Fibroblast of pulmonary artery (primary cell): ENCODE measurements at places on chromosomes 13 and 19.
A peak's percentile ranks its signal among the peaks of the same experiment; 100 is the strongest.

DNA sequence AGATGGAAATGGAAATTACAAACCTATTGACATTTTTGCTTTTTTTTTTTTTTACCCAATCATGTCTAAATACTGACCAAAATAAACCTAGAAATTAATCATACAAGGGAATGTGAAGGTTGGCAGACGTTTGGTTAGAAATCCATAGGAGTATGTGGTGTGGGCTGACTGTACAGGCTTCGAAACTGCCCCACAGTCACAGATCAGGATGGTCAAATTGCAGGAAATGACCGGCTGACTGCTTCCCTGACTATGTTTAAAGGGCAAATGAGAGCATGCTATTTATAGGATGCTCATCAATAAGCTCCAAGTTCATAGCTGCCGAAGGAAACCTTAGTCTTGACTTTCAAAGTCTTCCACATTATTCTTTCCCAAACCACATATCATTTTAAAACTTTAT lies 118.4 kb downstream of the COG6 start:
- DNase-seq, result peak; percentile 36

GRCh38 chr13:75299246-75299645 lies 182.7 kb downstream of the TBC1D4 start:
- DNase-seq, result no peak

- no peak for DNase-seq
These were observed 182.4 kb upstream of the UFM1 start for GRCh38 chr13:38167164-38167822.

DNA sequence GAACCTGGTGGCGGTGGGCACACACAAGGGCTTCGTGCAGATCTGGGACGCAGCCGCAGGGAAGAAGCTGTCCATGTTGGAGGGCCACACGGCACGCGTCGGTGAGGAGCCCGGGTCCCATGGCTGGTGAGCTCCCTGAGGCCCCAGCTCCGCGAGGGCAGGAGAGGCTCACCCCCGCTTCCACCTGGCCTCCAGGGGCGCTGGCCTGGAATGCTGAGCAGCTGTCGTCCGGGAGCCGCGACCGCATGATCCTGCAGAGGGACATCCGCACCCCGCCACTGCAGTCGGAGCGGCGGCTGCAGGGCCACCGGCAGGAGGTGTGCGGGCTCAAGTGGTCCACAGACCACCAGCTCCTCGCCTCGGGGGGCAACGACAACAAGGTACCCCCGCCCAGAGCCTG lies 7.3 kb upstream of the TEKTIP1 start:
- no peak for DNase-seq

DNA sequence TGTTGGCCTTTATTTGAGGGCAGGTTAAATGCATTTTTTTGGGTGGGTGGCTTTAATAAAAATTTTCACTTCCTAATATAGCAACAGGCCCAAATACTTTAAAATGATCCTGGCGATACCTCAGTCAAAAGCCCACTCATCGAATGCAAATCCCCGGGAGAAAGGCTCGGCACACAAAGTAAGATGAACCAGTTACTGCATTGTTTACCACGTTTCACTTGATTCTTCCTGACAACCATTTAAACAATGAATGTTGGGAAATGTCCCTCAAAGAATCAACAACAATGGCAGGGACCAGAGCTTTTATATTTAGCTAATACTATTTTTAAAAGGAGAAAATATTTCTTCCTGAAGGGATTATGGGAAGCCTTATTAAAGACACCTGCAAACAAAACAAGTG lies 187.7 kb downstream of the ABCC4 start:
- DNase-seq, result no peak

- DNase-seq, result no peak
These were observed 115.4 kb upstream of the TMTC4 start for GRCh38 chr13:100789968-100790367.

- peak; percentile 11 for DNase-seq
These were observed 243.4 kb downstream of the NHLRC3 start for GRCh38 chr13:39281539-39282150.

GRCh38 chr19:29475469-29475868 lies 50.3 kb upstream of the VSTM2B start:
- DNase-seq, result no peak

DNA sequence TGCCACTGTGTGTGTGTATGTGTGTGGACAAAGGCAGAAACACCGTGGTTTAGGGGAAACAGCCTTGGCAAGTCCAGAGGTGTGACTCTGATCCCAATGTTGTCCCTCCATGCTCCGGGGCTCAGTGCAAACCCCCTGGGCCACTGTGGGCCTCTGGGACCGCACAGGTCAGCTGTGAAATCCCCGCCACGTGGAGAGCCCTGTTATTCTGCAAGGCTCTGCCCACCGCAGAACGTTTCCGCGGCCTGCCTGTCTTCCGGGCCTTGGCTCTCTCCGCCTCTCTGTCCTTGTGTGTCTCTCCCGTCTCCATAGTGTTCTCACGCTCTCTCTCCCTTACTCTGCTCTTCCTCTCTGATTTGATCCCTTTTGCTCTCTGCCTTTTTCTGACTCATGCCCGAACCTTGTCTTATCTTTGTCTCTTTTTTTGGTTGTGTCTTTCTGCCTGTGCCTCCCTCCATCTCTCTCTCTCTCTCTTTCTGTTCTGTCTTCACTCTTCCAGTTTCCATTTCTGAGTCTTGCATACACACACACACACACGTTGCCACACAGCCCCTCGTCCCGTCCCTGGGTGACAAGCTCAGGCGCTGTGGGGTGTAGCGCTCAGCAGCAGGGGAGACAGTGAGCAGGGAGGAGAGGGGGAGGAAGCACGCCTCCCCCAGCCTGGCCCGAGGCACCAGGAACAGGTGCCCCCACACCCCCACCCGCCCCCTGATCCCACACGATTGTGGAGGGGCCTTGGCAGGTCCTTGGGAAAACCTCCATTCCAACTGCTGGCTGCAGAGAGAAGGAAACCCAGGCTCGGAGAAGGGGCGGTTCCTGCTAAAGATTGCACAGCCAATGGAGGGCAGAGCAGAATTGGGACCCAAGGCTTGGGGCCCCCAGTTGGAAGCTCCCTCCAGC lies 3.0 kb downstream of the TTYH1 start:
- peak; percentile 61 for DNase-seq
